CD4-positive, alpha-beta T cell (primary cell): ENCODE measurements at places on chromosomes 6 and 20. TPM values are rescaled to one million over a fixed set of nuclear protein-coding genes. Genes with fewer than 3 reads are reported as not detected.

DNA sequence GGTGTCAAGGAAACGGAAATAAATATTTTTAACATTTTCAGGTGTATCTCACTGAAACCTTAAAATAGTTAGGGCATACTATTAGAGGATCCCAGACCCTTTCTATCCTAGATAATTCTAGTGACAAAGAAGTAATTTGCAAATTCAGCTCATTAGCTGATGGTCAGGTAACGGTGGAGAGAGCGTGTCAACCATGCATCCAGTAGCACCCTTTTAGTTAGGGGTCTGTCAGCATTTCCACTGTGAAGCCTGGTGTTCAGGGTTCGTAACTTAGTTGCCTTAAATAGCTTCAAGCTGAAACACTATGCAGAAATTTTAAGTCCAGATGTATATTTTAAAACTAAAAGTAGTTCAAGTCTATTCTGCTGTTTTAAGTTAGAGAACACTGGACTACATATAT is 48.5 kb upstream of the SUPT3H start:
- DNase-seq: no peak

The RBPJL gene
- not detected for total RNA-seq

The PTCRA gene
- total RNA-seq: not detected

The FOXQ1 gene
- total RNA-seq: not detected

DNA sequence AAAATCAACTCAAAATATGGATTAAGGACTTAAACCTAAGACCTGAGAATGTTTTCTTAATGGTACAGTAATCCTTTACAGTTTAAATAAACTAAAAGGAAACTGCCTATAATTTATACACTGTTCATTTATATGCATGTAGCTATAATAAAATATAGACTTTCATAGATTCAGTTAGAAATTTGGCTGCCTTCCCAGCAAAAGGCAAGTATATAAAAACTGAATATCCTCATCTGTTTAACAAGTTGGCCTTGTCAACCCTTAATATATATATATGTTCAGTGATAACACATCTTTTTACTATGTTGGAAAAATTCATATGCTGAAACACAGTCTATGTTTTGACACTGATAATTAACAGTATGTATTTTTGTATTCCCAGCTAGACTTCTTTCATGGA is 123.1 kb downstream of the GRIK2 start:
- no peak for DNase-seq
